Kidney (tissue), 22 donors: ENCODE measurements at places on chromosomes 3 and 15. TPM values are rescaled to one million over a fixed set of nuclear protein-coding genes. Genes with fewer than 3 reads are reported as not detected.

DNA sequence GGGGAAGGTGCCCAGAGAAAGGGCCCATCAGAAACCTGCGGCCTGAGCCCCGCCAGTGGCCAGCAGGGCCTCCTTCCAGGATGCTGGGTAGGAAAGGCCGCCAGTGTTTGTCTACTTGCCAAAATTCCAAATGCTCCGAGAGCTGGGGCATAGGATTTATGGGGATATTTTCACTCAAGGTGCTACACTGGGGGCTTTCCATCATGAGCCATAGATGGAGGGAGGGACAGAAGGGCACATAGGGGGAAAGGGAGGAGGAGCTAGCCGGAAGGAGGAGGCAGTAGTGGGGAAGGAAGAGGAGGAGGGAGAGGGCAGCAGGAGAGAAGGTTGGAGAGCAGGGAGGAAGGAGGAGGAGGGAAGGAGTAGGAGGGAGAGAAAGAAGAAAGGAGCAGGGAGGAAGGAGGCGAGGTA lies 494.7 kb upstream of the PROK2 start:
- no peak for DNase-seq

DNA sequence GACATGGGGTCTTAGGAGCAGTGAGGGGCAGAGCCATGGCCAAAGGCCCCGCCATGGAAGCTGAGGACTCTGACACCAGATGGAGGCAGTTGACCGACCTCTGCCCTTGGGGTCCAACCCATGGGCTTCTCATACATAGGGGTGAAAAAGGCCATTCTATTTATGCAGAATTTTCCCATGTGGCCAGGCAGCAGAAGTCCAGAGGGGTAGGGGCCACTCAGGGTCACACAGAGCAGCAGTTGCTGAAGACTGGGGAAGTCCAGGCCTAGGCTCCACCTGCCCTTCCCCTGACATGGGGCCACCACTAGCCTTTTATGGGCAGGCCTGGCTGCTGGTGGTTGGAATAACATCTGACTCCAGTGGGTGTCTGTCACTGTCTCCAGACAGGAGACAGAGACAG lies 6.4 kb downstream of the PRSS50 start:
- DNase-seq = no peak

SLC15A2 gene
- 21.8 TPM for total RNA-seq

DNA sequence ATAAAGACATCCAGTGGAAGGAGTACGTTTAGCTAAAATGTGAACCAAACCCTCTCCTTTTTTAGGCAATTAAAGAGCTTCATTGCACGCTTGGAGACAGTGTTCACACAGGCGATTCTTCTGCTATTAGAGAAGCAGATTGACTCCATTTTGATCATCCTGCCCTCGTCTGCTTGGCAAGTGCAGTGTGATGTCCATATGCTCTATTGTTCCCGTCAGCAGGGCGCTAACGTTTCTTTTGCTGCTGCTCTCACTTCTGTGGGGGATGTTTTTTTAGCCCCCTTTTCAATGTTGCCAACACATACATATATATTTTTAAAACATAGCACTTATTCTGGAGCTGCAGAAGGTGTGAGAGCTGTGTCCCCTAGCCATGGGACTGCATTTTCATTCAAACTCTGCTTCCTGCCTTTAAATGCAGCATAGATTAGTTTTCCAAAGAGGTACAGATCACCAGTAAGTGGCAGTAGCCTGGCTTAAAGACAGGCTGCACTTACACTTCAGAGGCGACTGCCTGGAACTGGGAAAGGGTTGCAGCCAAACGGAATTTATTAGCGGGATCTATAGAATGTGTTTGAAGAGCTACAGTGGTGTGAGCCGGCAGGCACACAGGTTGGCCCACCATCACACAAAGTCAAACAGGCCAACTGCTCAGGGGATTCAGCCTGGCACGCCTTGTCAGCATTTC lies 292.6 kb upstream of the DPH6 start:
- DNase-seq = no peak

- no peak for DNase-seq
Observed at GRCh38 chr15:67067930-67068551, 2.6 kb downstream of the SMAD3 start.

FOXL2 gene
- total RNA-seq = not detected

- DNase-seq = no peak
Observed at GRCh38 chr3:179933080-179933479, 103.7 kb downstream of the PEX5L start.
